ENCODE measurements at places on chromosomes 5 and 9.

GRCh38 chr5:154228696-154229095 lies 38.2 kb downstream of the GALNT10 start:
- no peak for DNase-seq

GRCh38 chr9:2041736-2042135 lies 26.6 kb downstream of the SMARCA2 start:
- DNase-seq = no peak

DNA sequence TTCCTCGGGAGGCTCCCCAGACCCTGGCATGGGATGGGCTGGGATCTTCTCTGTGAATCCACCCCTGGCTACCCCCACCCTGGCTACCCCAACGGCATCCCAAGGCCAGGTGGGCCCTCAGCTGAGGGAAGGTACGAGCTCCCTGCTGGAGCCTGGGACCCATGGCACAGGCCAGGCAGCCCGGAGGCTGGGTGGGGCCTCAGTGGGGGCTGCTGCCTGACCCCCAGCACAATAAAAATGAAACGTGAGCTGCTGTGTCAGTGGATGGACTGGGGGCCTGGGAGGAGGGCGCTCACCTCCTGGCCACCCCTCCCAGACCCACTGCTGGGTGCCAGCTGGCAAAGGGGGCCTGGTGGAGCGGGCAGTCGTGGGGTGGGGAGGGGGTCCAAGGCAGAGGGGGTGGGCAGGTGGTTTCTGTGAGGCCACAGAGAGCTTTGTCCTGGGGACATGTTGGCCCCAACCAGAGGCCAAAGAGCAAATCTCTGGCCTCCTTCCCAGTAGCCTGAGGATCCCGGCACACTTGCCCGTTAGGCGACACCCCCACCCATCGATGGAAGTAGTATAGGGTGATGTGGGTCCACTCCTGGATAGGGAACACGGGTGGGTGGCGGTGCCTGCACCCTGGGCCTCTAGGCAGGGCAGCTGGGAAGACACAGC lies 9.8 kb downstream of the EGFL7 start:
- no peak for DNase-seq

GRCh38 chr5:38138574-38138973 lies 119.8 kb upstream of the EGFLAM start:
- no peak for DNase-seq

DNA sequence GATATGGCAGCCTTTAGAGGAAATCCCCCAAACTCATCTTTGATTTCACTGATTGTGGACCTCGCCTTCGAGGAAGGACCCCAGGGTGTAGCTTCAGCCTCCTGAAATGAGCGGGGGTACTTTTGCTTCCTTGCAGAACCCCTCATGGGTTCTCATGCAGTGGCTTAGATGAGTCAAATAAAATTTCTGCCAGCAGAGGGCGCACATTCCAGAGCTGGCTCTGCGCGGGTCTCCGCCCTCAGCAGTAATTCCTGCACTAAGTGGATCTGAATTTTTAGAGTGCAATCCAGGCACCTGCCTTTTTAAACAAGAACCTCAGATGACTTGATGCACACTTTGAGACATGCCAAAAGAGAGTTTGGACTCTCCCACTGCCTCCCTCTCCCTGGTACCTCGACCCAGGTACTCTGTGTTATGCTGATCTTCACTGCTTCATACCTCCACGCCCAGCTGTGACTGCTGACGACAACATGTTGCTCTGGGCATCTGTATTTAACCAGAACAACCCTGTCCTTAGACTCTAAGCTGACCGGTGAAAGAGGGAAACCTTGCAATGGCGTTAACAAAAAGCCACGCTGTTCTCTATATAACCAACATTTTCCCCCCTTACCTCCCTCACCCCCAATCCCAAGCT lies 7.3 kb downstream of the EGFLAM start:
- peak; percentile 47 for DNase-seq

DNA sequence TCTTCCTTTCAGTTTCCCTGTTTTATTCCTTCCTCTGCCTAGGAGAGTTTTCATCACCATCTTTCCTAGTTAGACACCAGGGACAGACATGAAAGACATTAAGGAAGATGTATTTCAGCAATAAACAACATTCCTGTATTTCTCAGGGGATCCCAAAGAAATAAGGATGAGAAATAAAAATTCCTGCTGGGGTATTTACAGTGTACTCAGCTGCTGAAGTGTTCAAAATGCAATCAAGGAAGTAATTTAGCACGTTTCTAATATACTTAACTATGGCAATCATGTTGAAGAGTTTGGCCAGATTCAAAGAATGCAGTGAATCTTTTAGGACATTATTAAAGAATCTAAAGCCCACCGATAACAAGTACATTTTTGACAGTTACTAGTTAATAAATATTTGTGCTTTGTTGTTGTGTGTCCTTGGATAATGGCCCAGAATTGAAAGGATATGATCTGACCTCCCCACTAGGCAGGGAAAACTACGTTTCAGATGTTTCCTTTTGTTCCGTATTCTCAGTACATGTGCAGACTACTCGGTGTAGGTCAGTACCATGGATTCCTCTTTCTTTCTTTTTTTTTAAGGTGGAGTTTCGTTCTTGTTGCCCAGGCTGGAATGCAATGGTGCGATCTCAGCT lies 46.8 kb downstream of the INIP start:
- DNase-seq = no peak

- DNase-seq = no peak
Measured at GRCh38 chr5:91006713-91007112, 376.4 kb downstream of the ARRDC3 start.

DNA sequence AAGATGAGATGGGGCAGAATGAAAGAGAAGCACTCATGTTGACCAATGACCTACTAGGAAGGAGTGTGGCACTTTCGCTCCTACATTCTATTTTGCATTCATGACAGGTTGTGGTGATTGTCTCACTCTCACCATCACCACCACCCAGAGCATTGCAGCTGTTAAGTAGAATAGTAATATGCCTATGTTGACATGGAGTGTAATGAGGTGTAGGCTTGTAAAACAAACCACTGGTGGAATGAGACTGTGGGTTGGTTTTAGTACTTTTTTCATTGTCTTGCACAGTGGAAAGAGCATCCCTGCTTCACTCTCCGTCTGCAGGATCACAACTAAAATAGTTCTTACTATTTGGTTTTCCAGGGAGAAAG lies 516.7 kb downstream of the NTRK2 start:
- no peak for DNase-seq

DNA sequence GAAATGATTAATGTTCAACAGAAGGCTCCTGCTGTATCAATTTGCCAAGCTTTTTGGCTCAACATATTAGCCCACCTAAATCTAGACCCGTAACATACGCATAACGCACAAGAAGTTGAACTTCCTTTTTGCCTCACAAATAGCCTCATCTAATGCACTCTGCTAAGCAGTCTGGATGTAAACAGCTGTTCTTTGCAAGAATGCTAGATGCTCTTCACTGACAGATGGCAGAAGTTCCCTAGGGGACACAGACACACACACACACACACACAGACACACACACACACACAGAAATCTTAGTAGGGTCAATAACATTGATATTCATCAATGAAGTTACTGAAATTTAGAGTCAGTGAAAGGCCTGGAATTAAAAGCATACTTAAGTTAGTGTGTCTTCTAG lies 13.2 kb upstream of the PCA3 start:
- DNase-seq = no peak

GRCh38 chr5:7795306-7795705 lies 55.6 kb downstream of the CFAP90 start:
- no peak for DNase-seq

GRCh38 chr9:126915846-126916543 lies 1.4 kb downstream of the RALGPS1 start:
- no peak for DNase-seq

GRCh38 chr5:169706758-169707450 lies 69.8 kb downstream of the DOCK2 start:
- DNase-seq = no peak

DNA sequence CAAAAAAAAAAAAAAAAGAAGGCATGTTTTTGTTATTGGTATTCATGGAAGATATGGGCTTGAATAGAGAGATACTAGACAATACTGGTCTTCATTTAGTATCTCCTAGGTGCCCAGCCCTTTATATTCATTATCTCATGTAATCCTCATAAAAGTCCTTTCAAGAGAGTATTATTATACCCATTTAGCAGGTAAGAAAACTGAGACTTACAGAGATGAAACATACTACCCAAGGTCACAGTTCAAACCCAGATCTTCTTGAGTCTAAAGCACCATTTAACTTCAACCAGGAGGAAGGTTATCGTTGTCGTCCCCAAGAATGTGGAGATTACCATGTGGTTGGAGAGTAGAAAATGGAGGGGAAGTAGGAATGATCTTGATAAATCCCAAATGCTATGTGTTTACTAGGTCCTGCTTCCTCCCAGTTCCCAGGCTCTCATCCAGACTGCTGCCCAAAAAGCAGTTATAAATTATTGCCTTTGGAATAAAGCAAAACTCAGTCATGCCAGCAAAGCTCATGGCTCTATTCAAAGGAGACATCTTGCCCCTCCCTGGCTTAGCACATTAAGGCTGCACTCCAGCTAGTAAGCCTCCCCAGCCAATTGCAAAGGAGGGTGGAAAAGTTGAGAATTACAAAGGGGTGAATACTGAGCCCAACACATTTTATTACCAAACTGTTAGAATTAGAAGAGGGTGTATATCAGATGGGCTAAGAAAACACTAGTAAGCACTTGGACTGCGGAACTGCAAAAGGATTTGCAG lies 163.9 kb downstream of the PIK3R1 start:
- DNase-seq = no peak

GRCh38 chr5:66440202-66440680 lies 156.0 kb upstream of the MAST4 start:
- peak; percentile 3 for DNase-seq

DNA sequence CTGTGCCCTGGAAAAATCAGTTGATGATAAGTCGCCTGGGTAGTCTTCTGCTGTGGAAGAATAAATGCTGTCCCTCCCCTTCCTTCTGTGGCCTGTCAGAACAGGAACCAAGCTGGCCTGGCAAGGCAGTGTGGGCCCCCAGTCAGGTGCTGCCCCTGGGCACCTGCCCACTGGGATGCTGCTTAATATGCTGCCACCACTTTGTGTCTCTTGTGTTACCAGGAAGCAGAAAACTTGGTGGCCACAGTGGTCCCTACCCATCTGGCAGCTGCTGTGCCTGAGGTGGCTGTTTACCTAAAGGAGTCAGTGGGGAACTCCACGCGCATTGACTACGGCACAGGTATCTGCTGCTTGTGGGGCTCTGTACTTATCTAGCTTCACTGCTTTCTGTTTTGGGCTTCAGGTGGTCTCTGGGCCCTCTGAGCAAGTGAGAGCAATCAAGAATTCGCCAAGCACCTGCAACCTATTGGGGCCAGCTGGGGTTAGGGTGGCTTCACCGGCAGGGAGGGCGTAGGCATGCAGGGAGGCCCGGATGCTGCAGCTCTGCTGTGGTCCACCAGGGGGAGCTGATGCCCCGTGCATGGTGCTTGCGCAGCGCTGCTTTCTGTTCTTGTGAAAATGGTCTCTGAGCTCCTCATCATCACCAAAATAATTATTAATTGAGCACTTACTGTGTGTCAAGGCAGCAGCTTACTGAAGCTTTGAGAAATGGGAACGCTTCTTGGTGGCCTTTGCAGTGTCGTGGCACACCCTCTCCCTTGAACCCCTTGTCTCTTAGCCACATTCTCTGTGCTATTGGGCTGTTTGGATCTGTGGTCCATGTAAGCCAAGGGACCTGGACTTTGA lies 20.3 kb downstream of the PTPA start:
- peak; percentile 75 for DNase-seq

DNA sequence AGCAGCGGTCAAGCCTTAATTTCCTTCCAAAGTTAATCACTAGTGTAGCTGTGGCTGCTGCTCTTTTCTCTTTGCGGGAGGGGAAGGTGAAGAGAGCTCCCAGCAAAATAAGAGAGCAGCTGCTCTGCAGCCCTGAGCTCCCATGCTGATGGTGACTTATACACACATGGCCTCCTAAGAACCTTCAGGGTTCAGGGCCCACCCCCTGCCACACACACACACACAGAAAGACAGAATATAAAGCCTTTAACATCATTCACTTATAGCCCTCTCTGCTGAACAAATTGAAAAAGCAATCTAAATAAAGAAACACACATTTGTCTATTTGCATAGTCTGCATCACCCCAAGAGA lies 43.6 kb downstream of the GAS1 start:
- no peak for DNase-seq

- no peak for DNase-seq
Measured at GRCh38 chr5:140109759-140110645, 3.9 kb upstream of the PURA start.

- no peak for DNase-seq
Measured at GRCh38 chr5:76225336-76225735, 142.2 kb downstream of the SV2C start.

- DNase-seq = no peak
Measured at GRCh38 chr9:36109071-36109470, 27.5 kb upstream of the GLIPR2 start.

DNA sequence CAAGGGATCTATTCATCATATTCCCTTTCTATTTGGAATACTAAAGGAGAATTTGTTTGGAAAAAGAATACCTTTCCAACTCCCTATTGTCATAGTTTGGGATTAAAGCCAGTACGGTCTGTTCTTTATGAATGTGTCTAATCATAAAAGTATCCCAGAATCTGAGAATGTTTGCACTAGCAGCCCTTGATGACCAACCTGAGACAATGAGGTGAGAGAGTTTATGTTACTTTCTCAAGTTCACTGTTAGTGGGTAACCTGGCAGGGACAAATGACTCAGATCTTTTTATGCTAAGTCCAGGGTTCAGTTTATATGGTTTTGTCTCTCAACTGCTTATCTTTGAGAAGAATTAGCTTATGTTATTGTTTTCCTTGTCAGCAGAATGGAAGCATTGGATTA lies 25.3 kb upstream of the TLR4 start:
- no peak for DNase-seq

DNA sequence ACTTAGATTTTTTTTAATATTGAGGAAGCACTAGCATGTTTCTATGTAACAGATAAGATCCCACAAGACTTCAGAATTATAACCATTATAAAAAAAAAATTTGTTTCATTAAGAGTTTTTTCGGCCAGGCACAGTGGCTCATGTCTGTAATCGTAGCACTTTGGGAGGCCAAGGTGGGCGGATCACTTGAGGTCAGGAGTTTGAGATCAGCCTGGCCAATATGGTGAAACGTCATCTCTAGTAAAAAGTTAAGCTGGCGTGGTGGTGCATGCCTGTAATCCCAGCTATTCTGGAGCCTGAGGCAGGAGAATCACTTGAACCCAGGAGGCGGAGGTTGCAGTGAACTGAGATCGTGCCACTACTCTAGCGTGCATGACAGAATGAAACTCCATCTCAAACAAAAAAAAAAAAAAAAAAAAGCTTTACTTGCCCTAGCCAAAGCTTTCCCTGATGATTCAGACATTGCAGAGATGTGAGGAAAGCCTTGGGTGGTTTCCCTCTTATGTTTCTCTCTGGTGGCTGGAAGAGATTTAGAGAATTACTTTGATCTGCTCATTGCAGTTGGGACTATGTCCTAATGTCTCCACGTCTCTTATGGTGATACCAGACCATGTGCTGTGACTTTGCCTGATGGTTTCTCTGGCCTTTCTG lies 65.4 kb downstream of the EGFLAM start:
- DNase-seq = no peak

GRCh38 chr5:141342773-141343172 lies 856 bp upstream of the PCDHGA3 start:
- no peak for DNase-seq

DNA sequence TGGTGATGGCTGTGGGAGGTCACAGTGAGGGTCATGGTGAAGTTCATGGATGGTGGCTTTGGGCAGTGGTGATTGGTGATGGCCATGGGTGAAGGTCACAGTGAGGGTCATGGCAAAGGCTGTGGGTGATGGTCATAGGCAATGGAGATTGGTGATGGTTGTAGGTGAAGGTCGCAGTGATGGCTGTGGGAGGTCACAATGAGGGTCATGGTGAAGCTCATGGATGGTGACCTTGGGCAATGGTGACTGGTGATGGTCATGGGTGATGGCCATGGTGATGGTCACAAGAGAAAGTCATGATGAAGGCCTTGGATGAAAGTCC lies 115.6 kb upstream of the IRX4 start:
- DNase-seq = no peak
